ENCODE measurements at places on chromosomes 6 and 20. TPM values are rescaled to one million over a fixed set of nuclear protein-coding genes. Genes with fewer than 3 reads are reported as not detected.

Gene LIME1
- 4.5 TPM for total RNA-seq

Gene SMLR1
- total RNA-seq = not detected

Gene MAN1A1
- 89.9 TPM for total RNA-seq

Gene KIAA0408
- total RNA-seq = 1.1 TPM

Gene NEURL2
- total RNA-seq = 4.1 TPM

Gene KIF25
- total RNA-seq = 0.32 TPM

Gene RBPJL
- not detected for total RNA-seq

Gene RIPPLY2
- 0.97 TPM for total RNA-seq

Gene EXOC2
- 29.7 TPM for total RNA-seq

Gene ALDH8A1
- 0.16 TPM for total RNA-seq

Gene BPIFA1
- total RNA-seq = not detected

Gene SLC22A7
- total RNA-seq = not detected

Gene PHACTR3
- 5.2 TPM for total RNA-seq

Gene TTBK1
- total RNA-seq = not detected

Gene CTCFL
- total RNA-seq = not detected

Gene CLVS2
- not detected for total RNA-seq

Gene LSM14B
- total RNA-seq = 73.3 TPM

Gene PLTP
- 23.0 TPM for total RNA-seq

Gene DEFB116
- not detected for total RNA-seq

Gene SIRPD
- total RNA-seq = not detected

Gene POPDC3
- total RNA-seq = 50.3 TPM

Gene LAMA2
- total RNA-seq = 114 TPM

Gene GNAS-AS1
- 0.81 TPM for total RNA-seq

Gene ABCC10
- 23.2 TPM for total RNA-seq

Gene PSORS1C1
- 1.6 TPM for total RNA-seq

Gene GSTA5
- not detected for total RNA-seq

Gene ALDH5A1
- total RNA-seq = 0.49 TPM

Gene MLIP
- total RNA-seq = not detected

Gene TOX2
- total RNA-seq = 1.5 TPM

Gene REM1
- 0.36 TPM for total RNA-seq

Gene HTR1E
- total RNA-seq = not detected

Gene MEI4
- total RNA-seq = under 0.01 TPM

Gene ADGB
- total RNA-seq = not detected

Gene GRM1
- total RNA-seq = 0.16 TPM

Gene EYS
- under 0.01 TPM for total RNA-seq

Gene NR2E1
- total RNA-seq = not detected

Gene HDGFL1
- not detected for total RNA-seq

Gene ZNF337
- 11.9 TPM for total RNA-seq

Gene ZNF217
- 44.3 TPM for total RNA-seq

Gene FAM210B
- 52.6 TPM for total RNA-seq

Gene KDM1B
- 37.3 TPM for total RNA-seq

Gene POU5F1
- 0.61 TPM for total RNA-seq

Gene GHRH
- not detected for total RNA-seq

Gene ZNF391
- total RNA-seq = 0.49 TPM

Gene CNKSR3
- total RNA-seq = 7.7 TPM

Gene CPXM1
- total RNA-seq = 0.65 TPM

Gene SLC17A5
- 39.1 TPM for total RNA-seq
